Sigmoid colon (tissue), 7 donors: ENCODE measurements at places on chromosomes 3 and 15. TPM values are rescaled to one million over a fixed set of nuclear protein-coding genes. Genes with fewer than 3 reads are reported as not detected.

CCDC54 gene
- polyA plus RNA-seq: not detected

TMEM207 gene
- polyA plus RNA-seq: not detected

BAHD1 gene
- polyA plus RNA-seq: 9.6 TPM

NT5DC2 gene
- 9.0 TPM for polyA plus RNA-seq

NAALADL2 gene
- polyA plus RNA-seq: 0.46 TPM

SAXO2 gene
- 4.8 TPM for polyA plus RNA-seq

LSMEM2 gene
- polyA plus RNA-seq: 0.46 TPM

SAMD7 gene
- not detected for polyA plus RNA-seq
